ENCODE measurements at places on chromosomes 7 and 10.
A peak's percentile ranks its signal among the peaks of the same experiment; 100 is the strongest.

DNA sequence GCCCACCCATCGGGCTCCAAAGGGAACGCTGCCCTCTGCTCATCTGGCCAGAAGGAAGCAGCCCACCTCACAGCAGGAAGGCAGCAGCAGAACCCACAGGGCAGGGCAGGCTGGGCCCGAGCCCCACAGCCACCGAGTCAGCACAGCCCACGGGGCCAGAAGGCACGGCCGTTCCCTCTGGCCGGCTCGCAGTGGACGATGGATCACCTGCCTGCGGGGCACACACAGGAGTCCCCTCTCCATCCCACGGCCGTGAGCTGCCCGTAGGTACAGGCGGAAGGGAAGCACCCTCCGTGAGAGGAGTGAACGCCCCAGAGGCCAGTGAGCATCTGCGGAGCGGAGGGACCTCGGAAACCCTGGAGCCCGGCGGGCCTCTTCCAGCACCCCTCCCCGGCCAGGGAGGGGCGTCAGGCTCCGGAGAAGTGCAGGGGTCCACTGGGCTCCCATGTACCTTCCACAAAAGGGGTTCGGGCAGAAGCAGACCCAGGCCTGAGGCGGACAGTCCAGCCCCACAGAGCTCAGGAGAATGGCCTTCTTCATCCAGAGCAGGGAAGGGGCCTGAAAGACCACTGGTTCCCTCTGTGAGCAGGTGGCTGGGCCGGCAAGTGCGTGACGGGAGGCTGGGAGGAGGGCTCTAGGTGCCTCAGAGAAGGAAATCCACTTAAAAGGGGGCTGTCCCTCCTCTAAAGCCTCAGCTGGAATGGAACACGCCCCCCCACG, 11.7 kb downstream of the NUDT1 start:
- DNase-seq, result no peak

DNA sequence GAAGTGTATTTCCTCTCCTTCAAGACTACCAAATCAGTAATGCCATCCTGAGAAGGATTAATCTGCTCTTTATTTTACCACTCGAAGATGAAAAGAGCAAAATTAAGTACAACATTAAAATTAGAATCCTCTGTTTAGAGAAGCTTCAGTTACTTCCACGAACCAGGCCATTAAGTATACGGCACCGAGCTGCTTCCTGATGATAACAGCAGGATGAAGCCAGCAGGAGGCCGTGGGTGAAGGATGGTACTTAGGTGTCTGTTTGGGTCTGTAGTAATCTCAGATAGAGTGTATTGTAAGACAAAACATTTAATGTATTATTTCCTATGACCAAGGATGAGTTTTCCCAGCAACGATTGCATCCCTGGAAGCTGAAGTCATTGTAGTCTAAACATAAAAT, 362.8 kb downstream of the SFMBT2 start:
- no peak for DNase-seq

GRCh38 chr7:95725205-95725604, 47.1 kb upstream of the DYNC1I1 start:
- no peak for DNase-seq

DNA sequence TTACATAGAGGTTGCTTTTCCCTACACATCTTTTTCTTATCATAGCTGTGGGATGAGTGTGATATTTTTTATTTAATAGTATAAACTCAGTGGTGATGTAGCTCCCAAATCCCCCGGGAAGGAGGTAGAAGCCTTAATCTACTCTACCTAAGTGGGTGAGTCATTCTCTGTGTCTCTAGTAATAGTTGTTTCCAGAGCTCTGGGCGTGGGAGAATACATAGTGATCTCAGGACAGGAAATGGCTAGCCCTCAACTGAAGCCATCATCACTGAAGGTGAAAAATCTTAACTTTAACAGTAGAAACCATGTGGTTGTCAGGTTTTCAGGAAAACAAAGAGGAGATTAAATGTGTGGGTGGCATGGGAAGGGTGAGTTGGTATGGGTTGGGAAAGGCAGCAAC, 278.4 kb downstream of the ANKRD30A start:
- no peak for DNase-seq

DNA sequence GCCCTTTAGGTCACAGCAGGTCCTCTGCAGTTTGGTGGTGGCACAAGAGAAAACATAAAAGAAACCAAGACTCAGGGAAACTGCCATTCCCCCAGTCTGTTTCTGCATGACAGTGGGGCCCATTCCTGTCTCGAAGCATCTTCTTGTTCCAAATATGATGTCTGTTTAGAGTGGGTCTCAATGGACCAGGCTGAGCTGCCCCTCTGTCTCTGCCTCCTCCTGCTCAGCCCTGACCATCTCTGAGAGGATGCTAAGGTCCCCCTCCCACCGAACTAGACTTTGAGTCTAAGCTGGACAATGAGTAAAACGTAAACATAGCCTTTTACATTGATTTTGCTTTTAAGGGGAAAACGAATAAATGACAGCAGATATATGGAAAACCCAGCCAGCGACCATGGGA, 40.4 kb downstream of the CLEC2L start:
- no peak for DNase-seq

GRCh38 chr10:78960316-78960800, 108.4 kb upstream of the ZMIZ1 start:
- peak; percentile 62 for DNase-seq

DNA sequence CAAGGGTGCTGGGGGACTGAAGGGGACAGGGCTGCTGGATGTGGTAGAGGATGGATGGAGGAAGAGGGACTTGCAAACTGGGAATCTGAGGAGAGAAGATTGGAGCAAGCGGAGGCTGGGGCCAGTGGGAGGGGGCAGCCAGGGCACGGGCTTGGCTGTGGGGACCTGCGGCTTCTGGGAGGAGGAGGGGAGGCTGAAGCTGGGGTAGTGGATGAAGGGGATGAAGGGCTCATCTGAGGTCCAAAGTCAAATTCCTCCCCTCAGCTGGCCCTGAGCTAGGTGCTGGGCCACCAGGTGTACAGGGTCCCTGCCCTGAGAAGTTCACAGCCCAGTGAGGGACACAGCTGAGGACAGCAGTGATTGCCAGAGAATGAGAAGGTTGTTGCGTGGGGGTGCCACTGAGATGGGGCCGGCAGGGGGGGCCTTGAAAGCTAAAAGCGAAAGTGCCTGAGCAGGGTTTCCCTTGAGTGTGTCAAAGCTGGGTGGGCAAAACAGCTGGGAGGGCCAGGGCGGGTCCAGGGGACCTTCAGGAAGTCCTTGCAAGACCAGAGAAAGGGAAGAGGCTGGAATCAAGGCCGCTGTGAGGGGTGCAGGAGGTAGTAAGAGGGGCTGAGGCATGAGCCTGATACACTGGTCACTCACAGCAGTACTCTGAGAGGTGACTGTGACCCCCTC, 75.2 kb downstream of the MYL10 start:
- DNase-seq, result no peak

GRCh38 chr7:24197852-24198251, 86.1 kb upstream of the NPY start:
- no peak for DNase-seq

- no peak for DNase-seq
Measured at GRCh38 chr7:55367283-55367840, 2.2 kb downstream of the LANCL2 start.

GRCh38 chr10:125216861-125217260, 56.5 kb upstream of the CTBP2 start:
- no peak for DNase-seq

DNA sequence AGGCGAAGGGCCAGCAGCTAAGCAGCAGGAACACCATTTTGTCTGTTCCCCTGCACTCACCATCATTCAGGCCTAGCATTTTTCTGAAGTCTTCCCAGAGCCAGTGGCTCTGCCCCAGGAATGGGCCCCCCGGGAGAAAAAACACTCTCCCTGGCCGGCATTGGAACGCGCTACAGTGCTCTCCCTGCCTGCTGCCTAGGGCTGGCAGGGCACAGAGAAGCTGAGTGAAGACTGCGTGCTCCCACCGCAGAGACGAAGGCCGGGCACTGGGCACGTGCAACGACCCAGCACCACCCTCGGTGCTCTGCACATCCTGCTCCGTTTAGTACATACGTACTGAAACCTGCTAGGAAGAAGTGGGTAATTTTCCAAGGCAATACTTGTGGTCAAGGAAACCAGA, 34.4 kb downstream of the HSPA12A start:
- DNase-seq, result no peak

GRCh38 chr10:80187465-80188409, 17.6 kb downstream of the ANXA11 start:
- no peak for DNase-seq

GRCh38 chr10:126156012-126156411, 232.3 kb downstream of the ADAM12 start:
- no peak for DNase-seq

DNA sequence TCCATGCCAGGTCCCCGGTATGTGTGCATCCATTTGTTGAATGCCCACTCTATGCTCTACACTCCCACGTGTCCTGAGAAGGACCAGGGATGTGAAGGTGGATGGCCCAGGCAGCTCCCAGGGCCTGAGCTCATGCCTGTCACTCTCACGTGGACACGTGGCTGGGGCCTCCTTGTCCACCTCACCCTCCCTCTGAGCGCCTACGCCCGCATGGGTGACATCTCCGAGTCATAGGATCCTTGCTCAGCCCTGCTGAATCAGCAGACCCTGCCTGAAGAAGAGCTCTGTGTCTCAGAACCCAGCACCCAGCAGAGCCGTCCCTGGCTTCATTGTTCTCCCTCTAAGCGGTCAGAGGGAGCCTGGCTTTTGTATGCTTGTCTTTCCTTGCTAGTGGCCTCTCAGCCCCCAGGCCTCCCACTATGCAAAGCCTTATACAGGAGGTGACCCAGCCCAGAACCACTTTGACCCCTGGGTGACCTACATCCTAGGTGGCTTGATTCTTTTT, 107.9 kb upstream of the PPIF start:
- DNase-seq, result no peak

GRCh38 chr10:123429706-123430221, 236.4 kb upstream of the GPR26 start:
- no peak for DNase-seq

DNA sequence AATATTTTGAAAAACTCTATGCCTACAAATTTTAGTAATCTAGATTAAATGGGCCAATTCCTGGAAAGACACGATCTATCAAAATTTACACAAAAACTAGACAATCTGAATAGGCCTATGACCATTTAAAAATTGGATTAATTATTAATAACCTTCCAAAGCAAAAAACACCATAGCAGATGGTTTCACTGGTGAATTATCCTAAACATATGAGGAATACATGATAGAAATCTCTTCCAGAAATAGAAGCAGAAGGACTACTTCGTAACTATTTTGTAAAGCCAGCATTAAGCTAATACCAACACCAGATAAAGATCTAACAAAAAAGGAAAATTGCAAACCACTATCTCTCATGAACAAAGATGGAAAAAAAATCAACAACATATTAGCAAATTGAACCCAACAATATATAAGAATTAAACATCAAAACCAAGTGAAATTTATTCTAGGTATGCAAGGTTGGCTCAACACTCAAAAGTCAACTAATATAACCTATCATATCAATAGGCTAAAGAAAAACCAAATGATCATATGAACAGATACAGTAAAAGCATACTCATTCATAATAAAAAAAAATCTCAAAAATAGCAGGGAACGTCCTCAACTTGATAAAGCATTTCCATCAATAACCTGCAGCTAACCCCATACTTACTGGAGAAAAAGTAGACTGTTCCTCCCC, 16.3 kb downstream of the WASL start:
- DNase-seq, result no peak

DNA sequence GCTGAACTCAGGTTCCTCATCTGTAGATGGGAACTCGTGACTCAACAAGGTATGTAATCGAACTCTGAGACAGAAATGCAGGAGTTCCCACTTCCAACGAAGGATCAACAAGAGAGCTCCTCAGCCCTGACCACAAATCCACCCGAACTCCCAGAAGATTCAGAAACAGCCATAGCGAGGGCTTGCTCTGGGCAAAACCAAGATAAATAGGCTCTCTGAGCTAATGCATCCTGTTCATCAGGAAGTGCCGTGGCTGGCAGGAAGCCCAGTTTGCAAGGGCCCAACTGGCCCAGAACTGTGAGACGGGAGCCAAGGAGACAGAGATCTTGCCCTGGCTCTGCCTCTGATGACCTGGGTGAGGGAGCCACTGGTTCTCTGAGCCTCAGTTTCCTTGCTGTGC, 141.7 kb upstream of the PFKP start:
- peak; percentile 39 for DNase-seq

- peak; percentile 97 for DNase-seq
Measured at GRCh38 chr10:126421756-126422256, 33.5 kb upstream of the ADAM12 start.

GRCh38 chr10:84763965-84764364, 435.6 kb downstream of the CCSER2 start:
- DNase-seq, result no peak

DNA sequence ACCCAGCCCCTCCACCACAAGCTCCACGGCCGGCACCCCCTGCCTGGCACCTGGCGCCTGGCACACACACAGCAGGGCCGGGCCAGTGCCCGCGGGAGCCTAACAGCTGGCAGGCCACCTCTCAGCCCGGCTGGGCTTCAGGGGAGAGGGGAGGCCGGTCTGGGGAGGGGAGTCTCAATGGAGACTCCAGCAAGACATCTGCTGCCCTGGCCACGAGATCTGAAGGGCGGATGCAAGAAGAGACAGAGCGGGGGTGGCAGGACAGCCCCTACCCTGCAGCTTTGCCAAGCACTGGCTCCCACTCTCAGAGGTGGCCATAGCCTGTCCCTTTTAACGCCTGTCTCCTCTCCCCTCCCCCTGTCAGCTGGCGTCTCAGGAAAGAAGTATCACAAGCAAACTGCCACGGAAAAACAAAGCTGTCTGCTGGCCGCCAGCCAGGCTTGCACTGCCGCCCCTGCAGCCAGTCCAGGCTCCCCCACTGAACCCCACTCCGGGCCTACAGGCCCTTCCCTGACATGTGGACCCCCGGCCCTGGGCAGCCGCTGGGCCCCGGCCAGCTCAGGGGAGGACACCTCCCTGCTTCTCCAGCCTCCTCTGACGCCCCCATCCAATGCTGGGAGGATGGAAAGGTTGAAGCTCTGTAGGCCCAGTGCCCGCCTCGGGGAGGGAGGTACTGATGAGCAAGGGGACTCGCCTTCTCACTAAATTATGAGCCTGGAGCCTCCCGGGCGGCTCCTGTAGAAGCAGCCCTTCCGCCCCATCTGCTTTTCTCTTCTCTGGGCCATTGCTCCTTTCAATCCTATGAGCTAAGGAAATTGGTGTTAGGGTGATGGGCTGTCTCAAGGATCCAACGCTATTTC, 178.4 kb downstream of the ARHGAP12 start:
- no peak for DNase-seq

DNA sequence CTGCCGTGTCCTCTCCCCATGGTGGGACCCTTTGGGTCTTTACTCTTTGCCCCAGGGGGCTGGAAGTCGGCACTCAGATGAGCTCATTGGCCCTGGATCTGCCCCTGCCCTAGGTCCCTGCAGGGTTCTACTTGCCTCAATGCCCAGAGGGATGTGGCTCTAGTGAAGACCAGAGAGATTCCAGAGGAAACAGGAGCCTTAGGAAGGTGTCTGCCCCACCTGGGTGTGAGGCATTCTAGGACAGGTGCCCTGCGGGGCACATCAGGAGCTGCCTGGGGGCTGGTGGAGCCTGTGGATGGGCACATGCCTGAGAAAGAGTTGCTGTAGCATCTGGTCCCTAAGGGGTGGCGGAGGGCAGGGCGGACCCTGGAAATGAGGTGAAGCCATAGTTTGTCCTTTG, 128.6 kb downstream of the ADCY1 start:
- DNase-seq, result no peak

All from astrocyte of the cerebellum (primary cell).